ENCODE measurements at places on chromosomes 11 and 22.

GRCh38 chr11:80872116-80872728 lies 1431.4 kb upstream of the TENM4 start:
- no peak for DNase-seq

- peak; percentile 57 for DNase-seq
Measured at GRCh38 chr11:104073950-104074705, 37.7 kb downstream of the DDI1 start.

DNA sequence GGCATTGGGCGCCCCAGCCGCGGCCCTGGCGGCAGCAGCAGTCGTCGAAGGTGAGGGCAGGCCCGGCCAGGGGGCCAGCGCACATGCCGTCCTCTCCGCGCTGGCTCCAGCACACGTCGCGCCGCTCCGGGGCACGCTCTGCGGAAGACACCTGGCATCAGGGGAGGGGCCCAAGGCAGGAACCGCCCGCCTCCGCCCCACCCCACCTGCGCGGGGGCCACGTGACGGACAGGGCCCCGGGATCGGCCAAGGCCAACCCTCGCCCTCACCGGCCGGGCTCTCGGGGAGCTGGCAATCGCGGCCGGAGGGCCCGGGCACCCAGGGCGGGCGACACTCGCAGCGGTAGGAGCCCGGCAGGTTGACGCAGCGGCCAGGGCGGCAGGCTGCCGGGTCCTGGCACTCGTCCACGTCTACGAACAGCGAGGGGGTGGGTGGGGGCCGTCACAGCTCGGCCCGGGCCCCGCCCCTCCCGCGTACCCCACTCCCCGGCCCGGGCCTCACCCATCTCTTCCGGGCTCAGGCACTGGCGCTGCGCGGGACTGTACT lies 14.9 kb downstream of the SCYL1 start:
- peak; percentile 85 for DNase-seq

GRCh38 chr22:39985383-39986035 lies 9.2 kb upstream of the FAM83F start:
- no peak for DNase-seq

GRCh38 chr11:115391598-115391997 lies 112.6 kb downstream of the CADM1 start:
- no peak for DNase-seq

DNA sequence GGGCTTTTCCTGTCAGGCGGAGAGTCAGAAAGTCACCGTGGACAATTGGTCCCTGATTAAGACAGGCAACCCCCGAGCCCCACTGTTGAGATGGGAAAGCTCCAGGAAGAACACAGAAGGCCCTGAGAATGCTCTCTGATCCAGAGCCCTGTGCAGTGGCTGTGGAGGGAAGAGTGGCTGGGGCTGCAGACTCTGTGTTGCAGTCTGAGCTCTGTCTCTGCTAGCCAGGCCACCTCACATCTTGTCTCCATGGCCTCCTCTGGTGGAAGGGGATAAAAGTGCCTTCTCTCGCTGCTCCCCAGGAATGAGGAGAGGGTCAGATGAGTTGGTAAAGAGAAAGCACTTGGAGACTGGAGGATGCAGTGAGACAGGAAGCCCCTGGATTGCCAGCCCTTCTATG lies 141.2 kb downstream of the CEP164 start:
- no peak for DNase-seq

- no peak for DNase-seq
Measured at GRCh38 chr11:31922450-31922849, 111.3 kb upstream of the PAX6 start.
